ENCODE measurements at places on chromosomes 12 and 14.

DNA sequence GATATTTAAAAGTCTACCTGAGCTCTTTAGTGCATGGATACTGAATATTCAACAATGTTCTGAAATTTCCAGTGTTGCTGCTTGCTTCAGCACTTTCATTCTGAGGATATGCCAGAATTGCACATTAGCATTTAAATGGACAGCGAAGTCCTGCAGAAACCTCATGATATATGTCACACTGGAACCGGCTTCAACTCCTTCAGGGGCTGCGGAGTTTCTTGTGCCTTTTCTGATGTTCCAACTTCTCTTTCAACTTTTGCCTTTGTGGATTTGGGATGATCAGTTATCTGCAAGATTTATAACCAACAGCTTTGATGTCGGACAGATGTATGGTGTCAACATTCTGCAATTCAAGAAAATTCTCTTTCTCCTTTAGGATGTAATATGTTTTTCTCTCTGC lies 142.5 kb upstream of the LMNTD1 start:
- DNase-seq, result no peak

GRCh38 chr12:126430921-126431320 lies 1365.7 kb downstream of the AACS start:
- no peak for DNase-seq

- DNase-seq, result no peak
Observed at GRCh38 chr12:93602897-93603668, 30.6 kb downstream of the SOCS2 start.

DNA sequence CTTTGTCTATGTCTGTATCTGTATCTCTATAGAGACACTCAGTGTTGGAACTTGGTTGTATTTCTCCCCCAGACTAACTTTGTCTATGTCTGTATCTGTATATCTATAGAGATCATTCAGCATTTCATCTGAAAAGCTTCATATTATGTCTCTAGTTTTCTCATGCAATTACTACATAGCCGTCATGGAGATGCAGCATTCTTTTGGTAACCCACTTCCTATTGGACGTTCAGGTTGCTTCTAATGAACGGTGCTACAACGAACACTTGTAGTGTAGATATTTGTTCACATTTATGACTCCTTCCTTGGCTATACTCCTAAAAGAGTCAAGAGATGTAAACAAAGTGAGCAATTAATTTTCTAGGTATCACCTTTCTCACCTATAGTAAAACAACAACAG lies 81.5 kb upstream of the KCNA1 start:
- no peak for DNase-seq

DNA sequence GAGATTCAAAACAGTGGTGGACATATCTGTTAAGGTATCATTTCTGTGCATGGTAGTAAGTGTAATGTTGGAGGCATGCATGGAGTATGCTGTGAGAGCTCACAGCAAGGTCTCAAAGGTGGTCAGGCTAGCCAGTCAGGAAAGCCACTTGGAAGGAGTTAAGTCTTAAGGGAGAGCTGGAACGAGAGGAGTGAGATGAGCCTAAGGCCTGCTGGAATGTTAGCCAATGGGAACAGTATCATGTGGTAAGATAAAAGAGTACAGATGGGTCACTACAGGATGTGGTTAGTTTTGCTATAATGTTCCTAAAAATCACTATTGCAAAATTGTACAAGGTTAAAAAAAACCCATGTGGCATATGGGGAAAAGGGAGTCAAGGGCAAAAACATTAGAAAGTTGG lies 311.7 kb upstream of the E2F7 start:
- peak; percentile 61 for DNase-seq

Measured in cardiac fibroblast (primary cell).